Left ventricle myocardium superior (tissue), 1 donor: ENCODE measurements at places on chromosomes 13 and 19.

GRCh38 chr19:6464070-6464873 is at the start of gene CRB3:
TSS of gene CRB3 (plus strand) at chr19:6464271. CDS start at chr19:6464702, 431 bp downstream.
- DNase-seq, result no peak

DNA sequence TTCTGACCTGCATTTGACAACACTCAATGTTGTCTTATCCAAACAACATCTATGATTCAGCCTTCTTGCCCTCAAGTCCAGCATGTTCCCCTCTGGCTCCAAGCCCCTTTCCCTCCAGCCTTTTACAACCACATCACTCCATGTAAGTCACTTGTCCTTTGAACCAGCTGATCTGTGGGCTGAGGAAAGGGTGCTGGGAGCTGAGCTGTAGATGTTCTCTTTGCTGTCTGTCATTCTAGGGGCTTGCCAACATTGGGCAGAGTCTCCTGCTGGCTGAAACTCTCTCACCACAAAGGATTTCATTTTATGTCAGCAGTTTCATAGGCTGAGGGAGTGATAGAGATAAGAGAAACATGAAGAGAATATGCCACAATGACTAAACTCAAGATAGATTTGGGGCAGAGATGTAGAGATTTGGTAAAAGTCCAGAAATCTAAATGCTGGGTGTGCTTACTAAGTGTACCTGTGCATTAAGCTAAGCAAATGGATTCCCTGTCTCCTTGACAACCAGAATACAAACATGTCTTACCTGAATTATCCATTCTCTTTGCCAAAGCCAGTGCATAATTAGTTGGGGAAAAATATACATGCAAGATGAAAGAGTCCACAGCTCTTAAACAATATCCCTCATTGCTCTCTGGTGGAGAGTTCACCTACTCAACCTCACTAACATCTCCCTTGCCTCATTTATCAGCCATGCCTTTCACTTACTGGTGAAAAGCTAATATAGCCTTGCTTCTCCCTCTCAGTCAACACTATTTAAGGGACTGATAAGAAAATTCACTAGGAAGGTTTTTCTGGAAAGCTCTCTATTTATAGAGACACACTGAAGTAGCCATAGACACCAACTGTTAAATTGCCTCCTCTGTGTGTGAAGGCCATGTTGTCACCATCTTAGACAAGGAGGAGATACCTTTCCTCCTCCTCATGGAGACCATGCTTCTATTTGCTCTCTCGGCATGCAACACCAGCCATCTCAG is 175.5 kb upstream of the SERP2 start:
- no peak for DNase-seq

GRCh38 chr19:2294687-2295335 is 12.8 kb upstream of the PEAK3 start:
- DNase-seq, result peak; percentile 52

- DNase-seq, result no peak
Measured at GRCh38 chr13:37736045-37736444, 133.5 kb downstream of the TRPC4 start.

GRCh38 chr19:53365899-53366493 is 491 bp downstream of the ZNF525 start:
- peak; percentile 32 for DNase-seq

DNA sequence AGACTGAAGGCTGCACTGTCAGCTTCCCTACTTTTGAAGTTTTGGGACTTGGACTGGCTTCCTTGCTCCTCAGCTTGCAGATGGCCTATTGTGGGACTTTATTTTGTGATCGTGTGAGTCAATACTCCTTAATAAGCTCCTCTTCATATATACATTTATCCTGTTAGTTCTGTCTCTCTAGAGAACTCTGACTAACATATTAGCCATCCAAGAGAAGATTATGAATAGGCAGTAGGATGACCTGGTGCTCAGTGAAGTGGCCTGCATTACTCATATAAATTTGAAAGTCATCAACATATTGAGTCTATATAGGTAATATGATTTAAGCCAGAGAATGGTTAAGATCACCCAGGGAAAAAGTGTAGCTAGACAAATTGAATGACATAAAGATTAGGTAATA is 136.3 kb upstream of the UFM1 start:
- no peak for DNase-seq

DNA sequence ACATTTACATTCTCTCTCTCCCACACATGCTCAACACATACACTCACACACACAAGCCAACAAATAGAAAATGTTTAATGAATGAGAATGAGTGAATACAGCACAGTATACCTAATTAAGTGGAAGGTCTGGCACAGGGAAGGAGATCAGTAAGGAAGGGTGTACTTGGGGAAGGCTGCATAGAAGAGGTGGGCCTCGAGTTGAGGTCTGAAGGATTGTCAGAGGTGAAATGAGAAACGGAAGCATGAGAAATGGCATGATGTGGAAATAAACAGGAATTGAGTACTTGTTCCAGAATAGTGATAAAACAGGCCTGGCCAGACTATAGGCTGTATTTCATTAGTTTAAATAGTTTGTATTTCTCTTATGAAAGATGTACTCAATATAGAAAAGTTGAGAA is 136.2 kb downstream of the FLT1 start:
- no peak for DNase-seq

GRCh38 chr19:14381689-14382474 is 638 bp downstream of the ADGRE5 start:
- peak; percentile 56 for DNase-seq

DNA sequence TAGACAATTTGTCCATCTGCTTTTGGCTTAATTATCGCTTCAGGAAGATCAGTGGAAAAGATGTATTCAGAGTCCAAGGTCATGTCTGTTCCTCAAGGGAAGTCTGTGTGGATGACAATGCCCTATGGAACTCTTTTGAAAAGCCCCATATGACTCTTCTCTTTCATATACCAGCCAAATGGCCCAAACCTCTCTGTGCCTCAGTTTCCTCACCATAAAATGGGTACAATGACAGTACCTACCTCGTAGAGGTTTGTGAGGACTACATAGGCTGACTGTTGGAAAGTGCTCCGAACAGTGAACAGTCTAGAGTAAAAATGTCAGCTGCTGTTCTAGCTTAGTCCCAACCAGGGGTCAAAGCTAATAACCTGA is 104.6 kb downstream of the COL4A2 start:
- no peak for DNase-seq

DNA sequence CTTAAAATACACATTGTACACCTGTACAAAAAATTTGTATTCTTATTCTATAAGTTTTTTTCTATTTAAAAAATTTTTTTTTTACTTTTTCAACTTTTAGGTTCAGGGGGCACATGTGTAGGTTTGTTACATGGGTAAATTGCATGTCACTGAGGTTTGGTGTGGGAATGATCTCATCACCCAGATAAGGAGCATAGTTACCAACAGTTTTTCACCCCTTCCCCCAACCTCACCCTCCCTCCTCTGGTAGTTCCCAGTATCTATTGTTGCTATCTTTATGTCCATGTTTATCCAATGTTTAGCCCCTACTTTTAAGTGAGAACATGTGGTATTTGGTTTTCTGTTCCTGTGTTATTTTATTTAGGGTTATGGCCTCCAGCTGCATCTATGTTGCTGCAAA is 89.9 kb downstream of the CDK8 start:
- no peak for DNase-seq

- DNase-seq, result no peak
Measured at GRCh38 chr19:18435842-18436670, 1.9 kb downstream of the ISYNA1 start.

DNA sequence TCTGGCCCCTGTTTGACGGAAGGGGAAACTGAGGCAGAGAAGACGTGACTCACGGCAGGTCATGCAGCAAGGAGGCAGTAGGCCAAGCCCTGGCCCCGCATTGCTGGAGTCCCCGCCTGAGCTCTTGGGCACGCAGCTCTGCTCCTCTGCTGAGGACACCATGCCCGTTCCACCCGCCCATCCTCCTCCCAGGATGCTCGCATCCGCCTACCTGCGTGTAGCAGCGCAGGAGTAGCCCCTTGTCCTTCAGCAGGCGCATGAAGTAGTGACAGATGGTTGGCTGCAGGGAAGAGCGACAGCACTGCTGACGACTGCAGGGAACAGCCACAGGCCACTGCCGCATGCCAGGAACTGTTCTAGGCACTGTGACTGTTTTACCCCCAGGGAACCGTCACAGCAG is 10.5 kb downstream of the SIRT2 start:
- DNase-seq, result no peak

- DNase-seq, result no peak
Measured at GRCh38 chr13:50690006-50690405, 153.5 kb downstream of the DLEU7 start.

- DNase-seq, result no peak
Measured at GRCh38 chr19:39829702-39830275, 4.2 kb downstream of the DYRK1B start.

DNA sequence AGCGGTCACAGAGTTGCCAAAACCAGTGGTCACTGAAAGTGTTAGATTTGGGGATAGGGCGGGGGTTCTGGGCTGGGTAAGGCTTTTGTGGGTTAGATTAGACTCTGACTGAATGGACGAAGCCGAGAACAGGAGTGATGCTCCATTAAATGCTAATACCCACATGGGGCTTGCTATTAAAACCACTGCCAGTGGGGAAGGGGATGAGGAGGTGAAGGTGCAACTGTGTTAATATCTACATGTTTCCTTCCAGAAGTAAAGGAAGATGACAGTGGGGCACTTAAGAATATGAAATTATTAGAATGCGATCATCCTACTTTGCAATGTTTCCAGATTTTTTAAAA is 573 bp upstream of the ZNF614 start:
- no peak for DNase-seq

- DNase-seq, result no peak
Measured at GRCh38 chr13:91245288-91245687, 102.2 kb upstream of the MIR17HG start.

DNA sequence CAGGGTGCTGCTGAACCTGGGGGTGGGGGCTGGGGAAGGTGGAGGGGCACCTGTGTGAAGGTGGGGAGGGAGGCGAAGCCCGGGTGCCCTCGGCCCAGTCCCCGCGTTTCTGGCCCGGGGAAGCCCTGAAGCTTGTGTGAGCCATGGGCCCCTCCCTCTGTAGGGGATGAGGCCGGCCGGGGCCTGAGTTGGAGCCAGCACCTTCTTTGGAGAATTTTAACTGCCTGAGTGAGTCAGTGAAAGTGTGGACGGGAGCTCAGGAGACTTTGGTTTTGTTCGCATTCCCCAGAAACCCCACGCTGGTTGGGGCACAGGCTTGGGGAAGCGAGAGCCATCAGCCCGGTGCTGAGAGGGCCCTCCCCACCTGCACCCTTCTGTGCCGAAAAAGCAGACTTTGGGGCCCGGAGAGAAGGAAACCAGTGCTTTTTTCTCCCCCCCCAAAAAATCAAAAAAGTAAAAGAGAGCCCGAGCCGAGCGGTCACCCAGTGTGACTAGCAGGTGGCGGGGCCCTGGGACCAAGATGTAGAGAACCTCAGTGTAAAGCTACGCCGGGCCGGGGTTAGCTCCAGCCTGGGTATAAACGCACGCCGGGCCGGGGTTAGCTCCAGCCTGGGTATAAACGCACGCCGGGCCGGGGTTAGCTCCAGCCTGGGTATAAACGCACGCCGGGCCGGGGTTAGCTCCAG is 45.1 kb downstream of the TMEM255B start:
- peak; percentile 18 for DNase-seq

- DNase-seq, result no peak
Measured at GRCh38 chr19:34644991-34645461, 31.9 kb downstream of the SCGB2B2 start.

DNA sequence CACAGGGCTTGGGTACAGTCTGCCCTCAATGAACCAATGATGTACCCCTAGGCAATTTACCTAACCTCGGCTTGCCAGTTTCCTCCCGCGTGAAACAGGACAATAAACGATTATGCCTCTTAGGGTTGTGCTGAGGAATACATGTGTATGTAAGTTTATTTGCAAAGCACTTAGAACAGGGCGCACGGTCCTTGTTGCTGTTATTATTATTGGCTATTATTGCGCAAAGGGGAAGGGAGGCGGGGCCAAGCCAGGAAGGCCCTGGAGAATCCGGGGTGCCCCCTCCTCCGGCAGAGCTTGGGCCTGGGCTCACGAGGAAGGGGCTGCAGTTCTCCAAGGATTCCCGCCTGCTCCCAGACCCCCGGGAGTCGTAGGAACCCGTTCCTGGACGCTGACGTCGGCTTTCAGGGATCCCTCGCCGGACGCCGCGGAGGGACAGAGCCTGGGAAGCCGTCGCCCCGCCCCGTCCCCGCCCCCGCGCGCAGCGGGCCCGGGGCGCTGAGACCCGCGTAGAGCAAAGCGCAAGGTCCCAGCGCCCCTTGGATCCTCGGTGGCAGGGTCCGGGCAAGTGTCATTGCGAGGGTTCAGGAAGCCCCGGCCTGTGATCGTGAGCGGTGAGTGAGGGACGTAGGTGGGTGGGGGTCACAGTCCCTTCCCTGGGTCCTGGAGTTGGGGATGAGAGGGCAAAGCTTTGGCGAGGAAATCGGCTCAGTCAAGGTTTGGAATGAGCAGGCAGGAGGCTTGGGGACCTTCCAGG is at the start of gene TMEM91:
Gene TMEM91 (plus strand): TSS at position 293 of the 757 bp plus-strand sequence. CDS start 1,777 bp downstream, outside the sequence.
- peak; percentile 71 for DNase-seq

- no peak for DNase-seq
Measured at GRCh38 chr13:112325142-112325808, 50.9 kb upstream of the SPACA7 start.

- peak; percentile 21 for DNase-seq
Measured at GRCh38 chr19:1748115-1748872, 5.0 kb upstream of the ONECUT3 start.

GRCh38 chr19:19214159-19214490 is 2.4 kb downstream of the NCAN start:
- no peak for DNase-seq

DNA sequence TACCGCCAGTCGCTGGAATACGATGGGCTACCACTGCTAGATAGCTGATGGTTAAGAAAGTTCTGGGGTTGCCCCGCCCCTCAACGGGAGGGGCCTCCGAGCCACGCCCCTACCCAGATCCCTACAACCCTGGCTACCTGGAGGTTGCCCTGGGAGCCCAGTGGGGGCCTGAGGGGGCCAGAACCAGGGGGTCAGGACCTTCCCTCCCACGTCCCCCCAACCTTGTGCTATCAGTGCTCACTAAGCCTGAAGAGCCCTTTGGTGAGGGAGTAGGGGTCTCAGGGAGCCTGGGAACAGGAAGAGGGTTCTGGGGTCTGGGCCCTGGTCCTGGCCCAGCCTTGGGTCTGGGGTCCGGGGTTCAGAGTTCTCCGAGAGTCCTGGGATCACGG is 8.9 kb downstream of the OCEL1 start:
- peak; percentile 70 for DNase-seq

- DNase-seq, result peak; percentile 39
Measured at GRCh38 chr13:59398127-59398526, 765.6 kb downstream of the DIAPH3 start.

DNA sequence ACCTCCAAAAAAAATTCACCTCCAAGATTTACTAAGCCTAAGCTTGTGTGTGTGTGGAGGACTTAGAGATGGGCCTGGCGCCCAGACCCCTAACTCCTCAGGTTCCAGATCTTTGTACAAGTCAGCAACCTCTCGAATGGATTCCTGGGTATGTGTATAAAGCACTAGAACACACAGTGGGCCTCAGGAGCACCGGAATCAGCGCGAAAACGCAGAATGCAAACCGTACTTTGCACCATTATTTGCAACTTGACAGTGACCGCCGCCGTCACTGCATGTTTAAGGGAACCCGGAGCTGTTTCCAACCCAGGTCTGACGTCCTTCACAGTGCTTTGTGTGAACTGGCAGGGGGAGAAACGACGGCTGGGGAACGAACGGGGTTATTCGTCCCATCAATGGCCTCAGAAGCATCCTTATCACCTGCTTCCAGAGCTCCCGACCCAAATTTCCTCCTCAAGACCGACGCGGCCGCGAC is 688 bp downstream of the ZNF606 start:
- no peak for DNase-seq

GRCh38 chr13:85632526-85633195 is 166.6 kb downstream of the SLITRK6 start:
- DNase-seq, result no peak
